ENCODE measurements at places on chromosomes 12 and 14.

DNA sequence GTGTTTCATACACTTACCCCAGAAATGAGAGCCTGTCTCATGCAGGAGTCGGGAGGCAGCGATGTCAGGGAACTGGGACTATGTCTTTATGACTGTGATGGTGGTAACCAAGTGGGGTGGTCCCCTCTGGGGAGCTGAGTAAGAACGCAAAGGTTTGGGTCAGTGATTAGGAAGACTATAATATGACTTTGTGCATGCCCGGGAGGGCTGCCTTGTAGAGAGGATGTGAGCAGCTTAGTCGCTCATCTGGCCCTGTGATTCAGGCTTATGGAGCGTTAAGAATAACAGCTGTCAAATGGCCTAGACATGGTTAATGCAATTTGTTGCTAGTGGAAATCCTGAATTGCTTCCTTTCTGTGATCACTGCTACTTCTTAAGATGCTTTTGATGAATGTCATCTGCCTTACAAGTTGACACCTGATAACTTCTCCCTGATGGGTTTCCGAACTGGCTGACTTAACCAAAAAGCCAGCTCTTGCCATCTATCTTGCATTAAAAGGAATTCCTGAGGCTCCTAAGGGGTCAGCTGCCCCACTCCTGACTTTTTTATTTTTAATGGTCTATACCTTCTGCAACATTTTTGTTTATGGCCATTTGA is 35.4 kb upstream of the AACS start:
- DNase-seq, result no peak

DNA sequence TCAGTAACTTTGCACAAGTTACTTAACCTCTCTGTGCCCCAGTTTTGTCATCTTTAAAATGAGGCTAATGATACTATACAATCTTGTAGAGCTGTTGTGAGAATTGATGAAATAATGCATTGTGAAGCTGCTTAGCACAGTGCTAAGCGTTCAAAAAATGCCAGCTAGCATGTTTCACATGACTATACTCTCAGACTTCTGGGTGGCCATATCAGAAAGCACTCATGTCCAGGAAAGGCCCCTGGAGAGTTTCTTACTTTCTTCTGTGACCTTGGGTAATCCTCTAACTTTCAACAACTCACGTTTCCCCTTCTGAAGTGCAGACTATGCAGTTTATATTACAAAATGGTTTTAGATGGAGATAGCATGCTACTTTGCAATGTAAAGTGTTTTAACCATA is 68.1 kb downstream of the TPH2 start:
- no peak for DNase-seq

GRCh38 chr12:32688786-32689185 is 9.7 kb downstream of the DNM1L start:
- peak; percentile 32 for DNase-seq

DNA sequence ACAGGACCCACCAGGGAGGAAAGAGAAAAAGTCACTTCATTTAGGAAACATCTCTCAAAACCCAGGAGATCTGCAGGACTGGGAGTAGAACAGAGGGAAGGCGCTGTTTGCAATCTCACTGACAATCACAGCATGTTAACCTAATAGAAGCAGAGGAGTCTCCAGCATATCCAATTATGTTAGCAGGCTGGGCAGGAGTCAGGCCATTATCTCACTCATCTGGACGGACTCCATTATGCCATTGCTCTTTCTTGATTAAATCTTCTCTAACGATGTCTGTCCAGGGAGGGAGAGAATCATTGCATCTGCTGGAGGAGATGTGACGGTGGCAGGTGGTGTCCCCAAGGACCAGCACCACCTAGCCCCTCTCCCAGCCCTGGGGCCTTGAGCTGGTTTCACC is 203.8 kb upstream of the SFSWAP start:
- DNase-seq, result no peak

- DNase-seq, result no peak
These were observed 6.2 kb downstream of the C1QL4 start for GRCh38 chr12:49330631-49331379.

- no peak for DNase-seq
These were observed 18.0 kb downstream of the SLC7A7 start for GRCh38 chr14:22797017-22797917.

GRCh38 chr12:21718944-21719650 is 55.4 kb downstream of the KCNJ8 start:
- DNase-seq, result no peak

GRCh38 chr12:131941116-131941986 is 8.4 kb upstream of the EP400 start:
- DNase-seq, result no peak
